ENCODE measurements at places on chromosomes 12 and 14. TPM values are rescaled to one million over a fixed set of nuclear protein-coding genes. Genes with fewer than 3 reads are reported as not detected.

The ACSS3 gene
- not detected for total RNA-seq

DNA sequence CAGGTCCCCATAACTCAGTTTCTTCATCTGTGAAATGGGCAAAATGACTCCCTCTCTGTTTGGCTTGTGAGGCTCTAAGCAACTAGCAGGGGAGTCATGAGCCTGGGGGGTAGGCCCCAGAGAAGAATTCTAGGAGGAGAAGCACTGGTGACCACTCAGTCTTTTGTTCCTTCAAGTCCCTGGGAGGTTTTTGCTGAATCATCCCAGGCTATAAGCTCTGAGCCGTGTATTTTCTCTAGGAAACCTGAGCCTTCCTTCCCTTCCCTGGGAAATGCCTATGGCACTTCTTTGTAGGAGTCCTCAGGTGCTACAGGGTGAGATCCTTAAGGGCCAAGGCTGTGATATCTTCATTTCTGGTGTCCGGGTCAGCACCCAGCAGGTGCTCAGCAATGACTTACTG is 4.5 kb downstream of the RPH3A start:
- no peaks in the 10 kb centered on the region for H3K4me1 ChIP-seq
- no peak overlapping the region for H3K4me3 ChIP-seq
- H3K27ac ChIP-seq = no peak overlapping the region

DNA sequence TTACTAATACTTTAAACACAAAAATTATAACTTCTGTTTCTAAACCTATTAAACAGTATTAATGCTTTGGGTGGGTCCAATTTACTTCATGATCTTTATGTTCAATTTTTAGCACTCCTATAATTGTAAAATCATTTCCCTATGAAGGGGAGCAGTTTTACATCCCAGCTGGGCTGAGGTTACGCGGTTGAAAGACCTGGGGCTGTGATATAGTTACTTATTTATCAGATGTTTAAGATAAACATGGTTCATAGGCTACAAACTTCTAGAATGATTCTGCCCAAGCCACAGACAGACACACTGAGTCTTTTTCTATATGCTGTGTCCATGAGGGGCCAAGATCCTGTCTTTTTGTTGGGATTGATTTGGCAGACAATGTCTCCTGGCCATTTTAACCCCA is 44.4 kb downstream of the DYRK2 start:
- DNase-seq = no peak
- peaks cover 13% of the 10 kb centered on the region for H3K4me1 ChIP-seq
- no peak overlapping the region for H3K27ac ChIP-seq
- no peak overlapping the region for H3K4me3 ChIP-seq

GRCh38 chr12:88266806-88267360 is 124.8 kb downstream of the TMTC3 start:
- H3K27ac ChIP-seq = no peak overlapping the region
- H3K36me3 ChIP-seq = no peaks in the 10 kb centered on the region
- H3K4me1 ChIP-seq = no peaks in the 10 kb centered on the region
- no peaks in the 10 kb centered on the region for H3K27me3 ChIP-seq
- H3K4me3 ChIP-seq = no peak overlapping the region

The IGFBP6 gene
- total RNA-seq = not detected

GRCh38 chr12:21485998-21486397 is 15.4 kb downstream of the RECQL start:
- no peaks in the 10 kb centered on the region for H3K4me1 ChIP-seq
- H3K27me3 ChIP-seq = no peaks in the 10 kb centered on the region
- DNase-seq = no peak

The RILPL2 gene
- 5.5 TPM for total RNA-seq

DNA sequence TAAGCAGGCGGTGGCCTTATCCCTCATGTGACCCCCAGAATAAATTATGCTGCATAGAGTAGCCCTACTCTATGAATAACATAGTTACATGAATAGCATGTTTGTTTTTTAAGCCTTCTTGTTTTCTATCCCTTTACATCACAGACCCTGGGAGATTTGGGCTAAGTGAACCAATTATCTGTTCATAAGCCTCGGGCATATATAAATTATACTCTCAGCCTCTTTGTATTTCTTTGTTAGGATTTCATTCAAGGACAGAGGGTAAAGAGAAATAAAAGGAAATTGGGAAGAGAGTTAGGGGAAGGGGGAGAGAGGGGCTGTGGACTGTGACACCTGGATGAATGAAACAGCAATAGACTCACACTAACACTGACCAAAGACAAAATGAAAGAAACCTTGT is 35.3 kb upstream of the RTRAF start:
- H3K4me1 ChIP-seq = no peaks in the 10 kb centered on the region
- H3K4me3 ChIP-seq = no peak overlapping the region
- DNase-seq = no peak
- no peaks in the 10 kb centered on the region for H3K27me3 ChIP-seq
